ENCODE measurements at places on chromosomes 12 and 14.

DNA sequence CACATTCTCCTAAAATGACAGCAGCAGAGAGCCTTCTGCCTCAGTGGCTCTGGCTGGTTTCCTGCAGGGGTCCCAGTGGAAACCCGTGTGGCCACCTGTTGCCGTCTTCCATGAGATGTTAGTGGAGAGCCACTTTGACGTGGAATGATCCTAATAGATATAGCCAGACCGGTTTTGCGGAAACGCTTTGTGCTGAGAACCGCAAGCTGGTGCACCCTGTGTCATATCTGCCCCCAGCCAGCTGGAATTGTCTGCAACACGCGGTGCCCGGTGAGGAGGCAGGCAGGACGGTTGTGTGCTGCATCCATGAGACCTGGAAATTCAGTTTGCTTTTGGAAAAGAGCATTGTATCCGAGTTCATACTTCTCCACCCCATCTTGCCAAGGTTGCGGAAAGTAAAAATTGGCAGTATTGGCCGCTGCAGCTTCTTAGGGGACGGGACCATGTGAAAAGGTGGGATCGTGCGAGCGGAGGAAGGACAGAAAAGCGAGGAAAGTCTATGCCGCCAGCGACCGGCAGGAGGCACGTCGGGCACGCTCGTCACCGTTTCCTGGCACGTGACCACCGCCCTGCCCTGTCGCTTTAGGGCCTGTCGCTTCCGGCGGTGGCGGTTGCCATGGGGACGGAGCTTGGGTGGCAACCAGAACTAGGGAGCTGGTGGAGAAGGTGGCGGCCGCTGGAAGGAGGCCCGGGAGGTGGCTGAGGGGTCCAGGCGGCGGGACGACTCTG is at the start of gene CFAP251:
Gene CFAP251, plus strand, starts transcription at position 643 of the 729 bp plus-strand sequence. CDS start 2,714 bp downstream, outside the sequence.
- peak within 1 kb of the TSS; percentile 67 for H3K4me3 ChIP-seq
- peak; percentile 92 for DNase-seq
- H3K27me3 ChIP-seq, result no peaks in the 10 kb centered on the region
- peaks cover 5% of the 10 kb centered on the region for H3K4me1 ChIP-seq
- peak within 1 kb of the TSS; percentile 64 for H3K27ac ChIP-seq

DNA sequence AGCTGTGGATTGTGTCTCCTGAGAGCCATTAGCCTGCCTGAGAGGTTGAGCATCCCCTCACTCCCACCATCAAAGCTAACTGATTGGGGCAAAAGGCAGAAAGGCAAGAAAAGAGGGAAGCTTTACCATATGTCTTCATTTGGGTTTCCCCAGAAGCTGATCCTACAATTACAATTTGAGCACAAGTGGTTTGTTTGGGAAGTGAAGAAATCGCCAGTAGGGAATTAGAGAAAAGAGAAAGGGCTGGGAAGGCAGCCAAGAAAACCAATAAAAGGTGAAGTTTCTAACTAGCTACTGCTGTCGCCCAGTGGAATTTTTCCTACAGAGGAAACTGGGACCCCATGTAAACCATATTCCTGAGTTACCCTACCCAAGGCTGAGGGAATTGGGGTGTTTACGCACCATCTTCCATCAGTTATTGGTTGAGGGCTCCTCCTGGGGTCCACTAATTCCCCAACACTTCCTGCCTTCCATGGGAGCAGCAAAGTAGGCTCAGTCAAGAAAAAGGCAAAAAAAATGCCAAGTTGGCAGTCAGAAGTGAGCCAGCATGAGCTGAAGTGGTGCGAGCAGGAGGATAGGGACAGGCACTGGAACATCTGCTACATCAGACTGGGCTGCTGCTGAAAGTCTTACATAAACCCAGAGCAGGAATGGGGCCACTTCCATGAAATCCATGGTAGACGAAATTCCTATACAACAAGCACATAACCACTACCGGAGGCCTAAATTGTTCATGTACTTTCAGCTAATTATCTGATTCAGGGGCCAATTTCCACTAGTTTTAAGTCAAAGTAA is 17.3 kb downstream of the KCNK10 start:
- H3K4me1 ChIP-seq, result no peaks in the 10 kb centered on the region
- H3K36me3 ChIP-seq, result no peaks in the 10 kb centered on the region
- H3K27ac ChIP-seq, result no peak overlapping the region
- no peaks in the 10 kb centered on the region for H3K27me3 ChIP-seq
- H3K4me3 ChIP-seq, result no peak overlapping the region

GRCh38 chr14:69324341-69324931 is 64.5 kb downstream of the GALNT16 start:
- no peak overlapping the region for H3K4me3 ChIP-seq
- H3K36me3 ChIP-seq, result no peaks in the 10 kb centered on the region

- no peaks in the 10 kb centered on the region for H3K27me3 ChIP-seq
- no peaks in the 10 kb centered on the region for H3K4me1 ChIP-seq
- no peak overlapping the region for H3K27ac ChIP-seq
Observed at GRCh38 chr14:87628129-87628528, 364.9 kb downstream of the GALC start.

DNA sequence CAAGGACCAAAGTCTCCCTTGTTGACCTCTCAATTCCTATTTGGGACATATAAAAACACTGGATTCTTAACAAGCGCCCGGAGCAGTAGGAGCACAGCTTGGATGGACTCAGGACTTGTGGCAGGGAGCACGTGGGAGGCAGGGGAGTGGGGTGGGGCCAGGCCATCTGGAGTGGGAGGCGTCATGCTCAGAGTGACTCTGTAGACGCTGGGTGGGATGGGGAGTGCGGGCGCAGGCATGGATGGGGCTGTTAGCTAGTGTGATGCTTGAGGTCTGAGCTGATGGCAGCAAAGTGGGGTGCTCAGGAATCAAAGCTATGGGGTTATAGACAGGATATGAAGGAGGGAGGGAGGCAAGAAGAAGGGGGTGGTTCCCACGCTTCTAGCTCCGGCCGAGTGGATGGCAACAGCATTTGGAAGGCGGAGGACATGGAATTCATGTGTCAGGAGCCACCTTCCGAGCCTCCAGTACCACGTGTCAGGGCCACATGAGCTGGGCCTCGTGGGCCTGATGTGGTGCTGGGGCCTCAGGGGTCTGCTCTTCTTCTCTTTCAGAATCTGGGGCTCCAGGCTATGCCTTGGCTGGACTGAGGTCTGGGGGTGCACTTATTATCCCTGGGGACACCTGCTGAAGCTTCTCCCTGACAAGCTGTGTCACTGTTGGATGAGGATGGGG is 26.2 kb downstream of the MEG3 start:
- H3K27me3 ChIP-seq, result no peaks in the 10 kb centered on the region
- no peaks in the 10 kb centered on the region for H3K4me1 ChIP-seq
- no peaks in the 10 kb centered on the region for H3K36me3 ChIP-seq
- no peak overlapping the region for H3K4me3 ChIP-seq
- no peak overlapping the region for H3K27ac ChIP-seq

DNA sequence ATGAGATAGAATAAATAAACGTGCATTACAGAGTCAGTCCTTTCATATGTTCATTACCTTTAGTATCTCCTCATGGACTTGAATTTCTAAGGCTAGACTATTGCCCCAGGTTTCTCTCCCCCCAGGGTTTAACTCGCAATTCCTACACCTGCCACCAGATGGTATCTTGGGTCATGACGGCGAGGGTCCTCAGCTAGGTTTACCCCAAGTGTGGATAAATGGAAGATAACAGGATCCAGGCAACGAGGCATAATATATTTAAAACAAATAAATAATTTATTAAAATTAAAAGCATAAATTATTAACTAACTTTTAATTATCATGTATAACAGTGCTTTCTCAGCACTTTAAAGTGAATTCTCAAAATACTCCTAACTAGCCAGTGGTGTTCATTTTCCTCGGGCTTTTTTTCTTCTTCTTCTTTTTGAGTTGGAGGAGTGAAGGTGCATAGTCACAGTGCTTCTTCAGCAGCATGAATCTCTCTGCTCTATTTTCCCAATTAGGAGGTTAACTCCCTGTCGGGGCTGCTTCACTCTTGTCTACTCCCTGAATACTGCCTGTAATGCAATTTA is 243.5 kb upstream of the CAND1 start:
- no peaks in the 10 kb centered on the region for H3K27me3 ChIP-seq
- no peak overlapping the region for H3K4me3 ChIP-seq
- H3K27ac ChIP-seq, result no peak overlapping the region
- no peaks in the 10 kb centered on the region for H3K4me1 ChIP-seq
- H3K36me3 ChIP-seq, result no peaks in the 10 kb centered on the region
- no peak for DNase-seq

DNA sequence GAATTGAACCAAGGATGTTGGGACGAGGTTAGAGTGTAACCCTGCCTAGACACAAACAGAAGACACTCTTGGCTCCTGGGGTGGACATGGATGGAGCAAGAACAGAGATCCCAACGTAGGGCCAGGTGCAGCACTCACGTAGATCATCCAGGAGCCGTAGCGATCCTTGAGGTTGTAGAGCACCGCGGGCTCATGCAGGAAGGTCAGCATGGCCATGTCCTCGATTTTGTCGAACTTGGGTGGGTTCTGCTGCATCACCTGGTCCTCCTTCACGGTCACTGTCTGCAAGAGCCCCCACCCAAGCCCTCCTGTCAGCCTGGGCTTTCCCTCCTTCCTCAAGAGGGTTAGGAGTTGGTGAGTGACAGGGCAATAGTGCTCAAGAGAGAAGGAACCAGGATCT is 2.5 kb downstream of the MYH7 start:
- no peak overlapping the region for H3K4me3 ChIP-seq
- H3K27me3 ChIP-seq, result no peaks in the 10 kb centered on the region
- H3K27ac ChIP-seq, result no peak overlapping the region

DNA sequence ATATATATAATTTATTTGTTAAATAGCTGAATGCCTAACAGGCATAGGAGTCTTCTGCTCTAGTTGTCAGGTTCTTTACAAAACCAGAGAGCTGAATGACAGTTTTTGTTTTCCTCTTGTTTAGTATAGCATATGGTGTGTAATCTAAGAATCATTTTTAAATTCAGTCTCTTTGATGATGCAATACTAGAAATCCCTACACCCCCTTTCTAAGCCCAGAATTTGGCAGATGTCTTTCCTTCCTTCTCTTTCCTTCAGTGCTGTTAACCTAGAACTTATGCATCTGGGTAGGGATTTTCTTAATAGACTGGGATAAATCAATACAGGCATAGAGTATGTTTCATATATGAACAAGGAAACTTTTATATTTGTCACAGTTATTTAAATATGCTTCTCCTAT is 198.1 kb downstream of the KCNH5 start:
- H3K27me3 ChIP-seq, result no peaks in the 10 kb centered on the region
- H3K36me3 ChIP-seq, result peaks cover 3% of the 10 kb centered on the region
- H3K4me1 ChIP-seq, result no peaks in the 10 kb centered on the region
- H3K27ac ChIP-seq, result no peak overlapping the region
- H3K4me3 ChIP-seq, result no peak overlapping the region

GRCh38 chr12:3597526-3598210 is 106.7 kb downstream of the PRMT8 start:
- H3K27ac ChIP-seq, result no peak overlapping the region
- no peak for DNase-seq
- no peaks in the 10 kb centered on the region for H3K36me3 ChIP-seq
- H3K4me3 ChIP-seq, result no peak overlapping the region

DNA sequence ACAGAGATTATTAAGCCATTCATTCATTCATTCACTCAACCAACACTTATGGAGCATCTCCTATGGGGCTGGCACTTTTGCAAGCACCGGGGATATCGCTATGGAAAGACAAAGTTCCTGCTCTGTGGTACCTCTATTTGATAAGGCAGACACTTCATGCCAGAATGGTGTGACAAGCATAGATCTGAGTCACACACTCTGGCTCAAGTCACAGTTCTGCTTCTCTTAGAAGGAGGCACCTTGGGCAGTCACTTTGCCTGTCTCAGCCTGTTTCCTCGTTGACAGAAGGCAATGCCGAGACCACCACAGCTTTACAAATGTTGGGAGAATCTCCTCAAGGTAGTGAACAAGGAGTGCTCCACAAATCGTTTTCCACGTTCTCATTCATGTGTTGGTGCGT is 205.2 kb downstream of the SLC41A2 start:
- no peak overlapping the region for H3K27ac ChIP-seq
- H3K4me3 ChIP-seq, result no peak overlapping the region
- no peak for DNase-seq
- no peaks in the 10 kb centered on the region for H3K36me3 ChIP-seq
- H3K4me1 ChIP-seq, result no peaks in the 10 kb centered on the region

DNA sequence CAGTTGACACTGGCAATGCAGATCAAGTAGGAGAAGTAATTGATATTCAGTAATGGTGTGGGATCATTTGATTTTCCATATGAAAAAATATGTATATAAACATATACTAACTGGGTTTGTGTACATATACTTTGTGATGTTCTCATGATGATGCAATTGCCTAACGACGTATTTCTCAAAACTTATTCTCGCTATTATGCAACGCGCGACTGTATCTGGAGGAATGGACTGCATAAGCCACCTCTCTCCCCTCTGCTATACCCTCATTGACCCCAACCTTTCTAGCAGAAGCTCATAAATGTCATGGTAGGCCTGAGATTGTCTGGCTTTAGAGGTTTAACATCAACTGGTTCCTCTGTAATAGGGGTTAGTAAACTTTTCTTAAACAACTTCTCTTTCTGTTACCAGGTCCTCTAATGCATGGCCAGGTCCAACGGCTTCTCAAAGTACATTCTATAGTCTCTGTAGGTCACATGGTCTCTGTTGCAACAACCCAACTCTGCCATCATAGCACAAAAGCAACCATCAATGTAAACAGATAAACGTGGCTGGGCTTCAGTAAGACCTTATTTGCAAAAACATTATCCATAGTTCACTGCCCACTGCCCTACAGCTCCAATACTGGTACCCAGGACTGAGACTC is 59.3 kb downstream of the FOXN3 start:
- no peak overlapping the region for H3K4me3 ChIP-seq
- H3K27ac ChIP-seq, result no peak overlapping the region
- H3K27me3 ChIP-seq, result no peaks in the 10 kb centered on the region
- no peaks in the 10 kb centered on the region for H3K36me3 ChIP-seq
- DNase-seq, result no peak

- no peaks in the 10 kb centered on the region for H3K36me3 ChIP-seq
- no peak for DNase-seq
- H3K4me3 ChIP-seq, result no peak overlapping the region
- no peaks in the 10 kb centered on the region for H3K4me1 ChIP-seq
Observed at GRCh38 chr14:50926851-50927386, 17.4 kb downstream of the PYGL start.

- H3K27me3 ChIP-seq, result no peaks in the 10 kb centered on the region
- H3K4me1 ChIP-seq, result no peaks in the 10 kb centered on the region
- H3K36me3 ChIP-seq, result no peaks in the 10 kb centered on the region
- no peak overlapping the region for H3K4me3 ChIP-seq
- no peak for DNase-seq
- no peak overlapping the region for H3K27ac ChIP-seq
Observed at GRCh38 chr12:27002141-27002540, 12.0 kb downstream of the TM7SF3 start.

Measured in breast epithelium (tissue), 4 donors.